ENCODE measurements at places on chromosomes 3 and 15.

GRCh38 chr15:95816591-95816990 is 513.9 kb upstream of the NR2F2 start:
- no peak for DNase-seq

GRCh38 chr3:140943781-140944552 is 2.3 kb downstream of the SLC25A36 start:
- no peak for DNase-seq

GRCh38 chr3:131501949-131502348 is 822 bp downstream of the MRPL3 start:
- no peak for DNase-seq

DNA sequence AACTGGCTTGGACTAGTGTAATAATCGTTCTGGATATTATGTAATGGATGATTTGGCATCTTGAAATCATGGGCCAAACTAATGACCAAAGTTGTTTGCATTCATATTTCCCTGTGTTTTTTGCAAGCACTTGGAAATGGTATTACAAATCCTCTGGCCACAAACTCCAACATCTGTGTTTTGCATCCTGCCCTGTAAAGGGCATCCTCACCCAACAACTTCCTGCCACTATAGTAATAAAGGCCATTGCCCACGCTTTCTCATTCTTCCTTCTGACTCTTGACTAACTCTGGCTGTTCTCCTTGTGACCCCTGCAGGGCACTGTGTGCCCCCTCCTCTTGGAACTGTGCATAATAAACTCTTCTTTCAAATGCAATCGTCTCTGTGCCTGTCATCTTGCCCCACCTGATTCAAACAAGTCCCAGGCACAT is 25.4 kb upstream of the PSMD6 start:
- no peak for DNase-seq

DNA sequence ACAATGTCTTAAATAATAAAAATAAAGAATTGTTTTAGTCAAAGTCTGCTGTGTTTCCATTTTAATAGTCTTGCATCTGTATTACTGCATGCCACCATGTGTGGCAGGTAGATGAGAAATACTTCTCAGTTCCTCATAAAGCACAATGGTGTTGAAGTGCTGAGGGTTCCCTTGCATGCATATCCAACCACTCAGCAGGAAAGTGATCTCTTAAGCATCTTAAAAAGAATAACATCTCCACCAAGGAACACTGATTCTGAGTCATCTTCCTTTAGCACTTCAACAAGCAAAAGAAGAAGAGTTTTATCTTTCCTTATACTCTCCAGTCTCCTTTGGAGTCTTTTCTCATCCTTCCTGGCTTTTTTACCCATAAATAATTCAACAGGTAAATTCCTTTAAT is 602.0 kb downstream of the TBL1XR1 start:
- DNase-seq: no peak

- no peak for DNase-seq
Observed at GRCh38 chr3:159616234-159616825, 372.3 kb upstream of the IL12A start.

DNA sequence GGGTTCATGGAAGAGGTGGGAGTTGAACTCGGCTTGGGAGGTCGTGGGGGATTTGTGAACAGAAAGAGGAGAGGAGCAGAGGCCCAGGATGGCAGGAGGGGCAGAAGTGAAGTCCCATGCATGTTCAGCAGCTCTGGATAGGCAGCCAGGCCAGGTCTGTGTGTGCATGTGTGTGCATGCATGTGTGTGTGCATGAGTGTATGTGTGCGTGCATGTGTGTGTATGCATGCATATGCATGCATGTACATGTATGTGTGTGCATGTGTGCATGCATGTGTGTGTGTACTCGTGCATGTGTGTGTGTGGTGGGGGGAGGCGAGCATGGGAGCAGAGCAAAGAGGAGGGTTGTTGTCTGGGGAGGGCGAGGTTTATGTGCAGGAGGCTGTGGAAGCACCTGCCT is 178.4 kb downstream of the RPLP1 start:
- no peak for DNase-seq

DNA sequence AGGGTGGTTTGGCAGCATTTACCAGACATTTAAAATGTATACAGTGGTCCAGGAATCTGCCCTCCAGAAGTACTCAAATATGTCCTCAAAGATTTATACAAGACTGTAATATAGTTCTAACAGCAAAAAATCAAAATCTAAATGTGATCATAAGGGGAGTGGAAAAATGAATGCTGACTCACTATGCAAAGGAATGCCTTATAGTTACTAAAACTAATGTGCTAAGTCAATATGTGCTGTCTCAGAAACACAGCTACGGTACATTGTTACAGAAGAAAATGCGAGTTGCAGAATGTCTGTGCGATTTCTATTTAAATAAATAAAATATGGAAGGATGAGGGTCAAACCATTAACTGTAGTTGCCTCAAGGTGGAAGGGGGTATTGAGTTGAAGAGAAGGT is 230.1 kb upstream of the UBE2E1 start:
- DNase-seq: no peak

- DNase-seq: no peak
Observed at GRCh38 chr3:66010739-66011655, 27.7 kb downstream of the MAGI1 start.
